Brain pericyte (primary cell): ENCODE measurements at places on chromosomes 11 and 22.
A peak's percentile ranks its signal among the peaks of the same experiment; 100 is the strongest.

DNA sequence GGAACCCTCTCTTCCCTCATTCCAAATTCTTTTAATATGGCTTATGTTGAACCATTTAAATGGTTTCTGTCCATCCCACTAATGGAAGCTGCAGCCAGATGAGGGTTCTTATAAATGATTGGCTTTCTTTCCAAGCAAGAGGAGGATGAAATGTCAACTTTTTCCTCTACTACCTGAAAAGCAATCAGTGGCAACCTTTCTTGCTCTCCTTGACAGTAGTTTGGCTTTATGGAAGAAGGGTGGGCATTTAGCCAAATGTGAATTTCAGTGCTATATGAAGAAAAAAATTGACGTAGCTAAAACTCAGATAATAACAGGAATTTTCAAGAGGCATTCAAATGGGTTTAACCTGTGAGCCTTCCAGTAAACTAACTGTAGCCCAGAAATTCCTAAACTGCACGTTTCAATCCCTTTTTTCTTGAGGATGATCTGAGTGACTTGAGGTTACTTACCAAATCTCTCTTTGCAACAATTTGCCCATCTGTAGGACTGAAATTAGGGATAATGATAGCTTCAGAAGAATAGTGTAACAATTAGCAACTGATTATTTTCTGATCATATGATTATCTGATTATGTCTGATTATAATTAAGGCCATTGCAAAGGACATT lies 90.9 kb downstream of the EXT2 start:
- no peak for DNase-seq

DNA sequence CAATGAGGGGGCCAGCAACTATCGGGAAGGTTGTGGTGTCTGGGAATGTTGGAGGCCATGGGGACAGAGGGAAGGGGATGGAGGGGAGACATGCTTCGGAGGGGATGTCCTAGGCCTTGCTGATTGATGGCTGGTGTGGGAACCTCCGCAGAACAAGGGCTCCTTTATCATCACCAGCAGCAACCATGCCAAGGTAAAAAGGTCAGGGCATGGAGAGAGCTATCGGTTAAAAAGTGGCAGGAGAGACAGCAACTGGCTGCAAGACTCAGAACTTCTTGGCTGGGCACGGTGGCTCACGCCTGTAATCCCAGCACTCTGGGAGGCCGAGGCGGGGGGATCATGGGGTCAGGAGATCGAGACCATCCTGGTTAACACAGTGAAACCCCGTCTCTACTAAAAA lies 3.0 kb downstream of the GSTT4 start:
- no peak for DNase-seq

DNA sequence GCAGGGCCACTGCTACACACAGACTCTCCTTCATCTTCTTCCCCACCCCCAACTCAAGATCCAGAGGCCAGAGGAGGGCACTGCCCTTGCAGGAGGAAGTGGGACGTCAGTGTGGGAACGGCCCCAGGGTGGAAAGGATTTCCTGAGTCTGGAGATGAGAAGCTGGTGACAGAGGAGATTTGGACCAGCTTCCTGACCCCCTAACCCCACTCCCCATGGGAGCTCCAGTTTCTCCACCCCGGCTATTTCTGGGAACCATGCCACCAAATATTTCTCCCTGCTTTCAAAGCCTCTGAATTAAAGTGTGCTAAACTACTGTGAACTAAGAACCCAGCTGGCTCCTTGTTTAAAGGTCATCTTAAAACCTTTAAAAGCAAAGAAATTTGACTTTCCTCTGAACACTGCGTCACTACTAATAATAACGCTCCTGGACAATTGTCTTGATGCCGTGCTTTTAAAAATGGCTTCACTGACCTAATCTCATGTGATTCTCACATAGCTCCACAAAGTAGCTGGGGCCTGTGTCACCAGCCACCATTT lies 46.6 kb downstream of the CWC15 start:
- DNase-seq, result peak; percentile 92

DNA sequence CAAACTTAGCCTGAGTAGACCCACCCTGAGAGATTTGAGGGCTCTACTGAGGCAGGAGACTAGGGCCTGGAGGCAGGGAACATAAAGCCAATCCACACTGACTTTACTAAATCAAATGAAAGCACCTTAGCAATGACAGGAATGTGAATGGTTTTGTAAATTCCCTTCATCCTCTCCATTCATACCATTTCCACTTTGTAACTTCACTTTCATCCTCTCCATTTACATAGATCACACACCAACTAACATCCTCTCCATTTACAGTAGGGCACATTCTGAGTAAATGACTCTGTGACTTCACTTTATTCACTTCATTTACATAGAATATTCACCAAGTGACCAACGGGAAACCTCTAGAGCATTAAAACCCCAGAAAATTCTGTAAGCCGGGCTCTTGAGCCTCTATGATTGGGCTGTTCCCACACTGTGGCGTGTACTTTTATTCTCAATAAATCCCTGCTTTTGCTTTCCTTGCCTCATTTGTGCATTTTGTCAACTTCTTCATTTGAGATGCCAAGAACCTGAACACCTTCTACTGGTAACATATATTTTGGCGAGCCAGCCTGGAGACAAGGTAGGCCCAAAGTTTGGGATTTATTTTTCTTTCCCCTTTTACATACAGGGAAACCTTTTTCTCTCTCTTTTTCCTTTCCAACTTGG lies 82.9 kb downstream of the PIWIL4 start:
- no peak for DNase-seq

- DNase-seq, result no peak
Measured at GRCh38 chr22:41664490-41664889, 24.2 kb downstream of the SNU13 start.
